ENCODE measurements at places on chromosomes 16 and 17. TPM values are rescaled to one million over a fixed set of nuclear protein-coding genes. Genes with fewer than 3 reads are reported as not detected.

SPATA32 gene
- total RNA-seq = not detected

CLCN7 gene
- total RNA-seq = 65.9 TPM

CDH1 gene
- 0.16 TPM for total RNA-seq

OR3A3 gene
- not detected for total RNA-seq

OTOP2 gene
- total RNA-seq = not detected

FBXL16 gene
- under 0.01 TPM for total RNA-seq

EPN2 gene
- 18.8 TPM for total RNA-seq

EPOP gene
- 0.09 TPM for total RNA-seq

CCDC47 gene
- 59.6 TPM for total RNA-seq

KRTAP3-2 gene
- not detected for total RNA-seq

XYLT1 gene
- 16.2 TPM for total RNA-seq

OR1A1 gene
- not detected for total RNA-seq

Data from bronchial smooth muscle cell (primary cell).